ENCODE measurements at places on chromosomes 13 and 19. TPM values are rescaled to one million over a fixed set of nuclear protein-coding genes. Genes with fewer than 3 reads are reported as not detected.

The DCLK1 gene
- total RNA-seq = 11.2 TPM

The TMEM259 gene
- total RNA-seq = 170 TPM

The PEAK3 gene
- total RNA-seq = not detected

The DUS3L gene
- 56.8 TPM for total RNA-seq

The ZNF763 gene
- total RNA-seq = 0.24 TPM

The SYNE4 gene
- 0.70 TPM for total RNA-seq

The HNRNPL gene
- 647 TPM for total RNA-seq

The FBXO27 gene
- total RNA-seq = 0.45 TPM

The BEST2 gene
- total RNA-seq = 0.13 TPM

The SBK2 gene
- not detected for total RNA-seq

The PDE4C gene
- total RNA-seq = not detected

The MEX3D gene
- total RNA-seq = 60.0 TPM

DNA sequence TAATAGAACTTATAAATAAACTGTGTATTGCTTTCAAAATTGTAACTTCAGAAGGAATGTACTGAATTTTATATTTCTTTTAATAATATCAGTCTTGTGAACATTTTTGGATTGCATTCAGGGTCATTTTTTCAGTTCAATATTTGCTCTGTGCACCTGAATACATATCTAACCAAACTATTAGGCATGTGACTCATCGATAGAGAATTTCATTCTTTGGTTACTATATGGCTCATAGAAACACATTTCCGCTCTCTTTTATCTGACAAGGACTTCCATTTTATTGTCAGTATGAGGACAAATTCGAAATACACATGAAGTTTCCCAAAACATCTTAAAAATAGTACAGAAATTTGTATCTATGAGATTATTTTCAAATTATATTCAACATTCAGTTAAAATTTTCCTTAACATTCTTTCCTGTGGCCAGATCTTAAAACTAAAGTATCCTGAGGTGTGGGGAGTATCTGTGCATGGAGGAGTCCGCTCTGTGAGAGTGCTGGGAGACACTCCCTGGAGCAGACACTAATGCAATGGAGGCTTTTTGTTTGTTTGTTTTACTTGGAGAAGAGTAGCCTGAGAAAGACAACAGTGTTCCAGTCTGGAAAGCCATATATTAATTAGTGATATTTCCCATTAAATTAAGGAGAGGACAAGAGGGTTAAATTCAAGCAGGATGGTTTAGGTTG, 483.6 kb downstream of the PCDH20 start:
- DNase-seq = no peak

- DNase-seq = no peak
Measured at GRCh38 chr13:28794396-28794795, 25.7 kb upstream of the MTUS2 start.

- no peak for DNase-seq
Measured at GRCh38 chr13:113089693-113090414, 15.7 kb upstream of the F7 start.

- no peak for DNase-seq
Measured at GRCh38 chr13:24360106-24360505, 50.7 kb downstream of the C1QTNF9 start.

DNA sequence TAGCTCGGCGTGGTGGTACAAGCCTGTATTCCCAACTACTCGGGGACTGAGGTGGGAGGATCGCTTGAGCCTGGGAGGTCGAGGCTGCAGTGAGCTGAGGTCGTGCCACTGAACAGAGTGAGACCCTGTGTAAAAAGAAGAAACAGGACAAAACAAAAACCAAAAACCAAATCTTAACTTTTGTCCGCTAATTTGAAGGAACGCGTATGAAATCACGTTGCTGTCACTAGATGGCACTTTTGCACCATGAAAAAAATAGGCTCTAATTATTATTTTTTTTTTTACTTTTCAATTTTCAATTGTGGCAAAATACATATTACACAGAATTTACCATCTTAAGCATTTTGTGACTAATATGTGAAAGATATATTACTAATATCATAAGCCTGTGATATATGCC, 17.6 kb upstream of the ZNF835 start:
- DNase-seq = no peak

DNA sequence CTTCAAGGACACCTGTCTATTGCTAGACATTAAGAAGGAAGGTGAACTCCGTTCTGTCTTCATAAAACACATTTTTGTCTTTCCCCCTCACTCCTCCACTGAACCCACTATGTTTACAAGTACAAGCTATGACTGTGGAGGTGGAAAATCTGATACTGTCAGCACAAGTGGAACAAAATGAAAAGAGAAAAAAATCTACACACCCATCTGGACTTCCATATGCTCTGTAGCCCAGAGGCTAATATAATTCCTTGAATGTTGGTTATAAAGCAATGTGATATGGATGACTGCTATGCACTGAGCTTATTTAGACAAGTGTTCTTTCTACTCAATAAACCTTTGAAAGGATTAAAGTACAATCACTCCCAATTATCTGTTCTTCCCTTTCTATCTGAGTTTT, 713.5 kb downstream of the DIAPH3 start:
- DNase-seq = no peak

- DNase-seq = peak; percentile 35
Measured at GRCh38 chr19:12723381-12723640, 421 bp downstream of the TNPO2 start.

DNA sequence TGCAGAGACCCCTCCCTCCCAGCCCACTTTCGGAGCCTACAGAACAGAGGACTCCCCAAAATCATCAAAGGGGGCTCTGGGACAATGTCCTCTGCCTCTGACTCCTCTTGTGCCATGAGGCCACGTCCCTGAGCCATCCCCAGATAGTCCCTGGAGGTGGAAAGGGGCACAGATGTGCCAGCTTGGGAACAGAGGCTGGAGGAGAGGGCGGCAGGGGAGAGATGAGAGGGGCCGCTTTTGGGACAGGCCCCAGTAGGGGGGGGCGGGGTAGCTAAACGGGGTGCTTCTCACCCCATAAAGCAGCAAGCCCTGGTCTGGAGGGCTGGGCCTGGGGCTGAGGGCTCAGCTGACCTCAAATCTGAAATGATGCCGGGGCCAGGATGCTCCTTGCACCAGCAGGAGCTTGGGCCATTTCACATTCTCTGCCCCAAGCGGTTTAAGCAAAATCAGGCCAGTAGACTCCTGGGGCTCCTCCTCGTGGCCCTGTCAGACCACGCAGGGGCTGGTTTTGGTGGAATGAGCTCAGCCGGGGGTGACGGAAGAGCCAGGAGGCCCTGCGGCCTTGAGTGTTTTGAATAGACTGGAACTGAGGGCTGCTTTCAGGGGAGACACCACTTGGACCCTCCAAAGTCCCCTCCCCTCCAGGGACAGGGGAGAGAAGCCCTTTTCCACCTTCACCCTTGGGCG, 27.1 kb downstream of the ONECUT3 start:
- no peak for DNase-seq

- DNase-seq = no peak
Measured at GRCh38 chr19:48815870-48816501, 5.2 kb upstream of the BCAT2 start.

DNA sequence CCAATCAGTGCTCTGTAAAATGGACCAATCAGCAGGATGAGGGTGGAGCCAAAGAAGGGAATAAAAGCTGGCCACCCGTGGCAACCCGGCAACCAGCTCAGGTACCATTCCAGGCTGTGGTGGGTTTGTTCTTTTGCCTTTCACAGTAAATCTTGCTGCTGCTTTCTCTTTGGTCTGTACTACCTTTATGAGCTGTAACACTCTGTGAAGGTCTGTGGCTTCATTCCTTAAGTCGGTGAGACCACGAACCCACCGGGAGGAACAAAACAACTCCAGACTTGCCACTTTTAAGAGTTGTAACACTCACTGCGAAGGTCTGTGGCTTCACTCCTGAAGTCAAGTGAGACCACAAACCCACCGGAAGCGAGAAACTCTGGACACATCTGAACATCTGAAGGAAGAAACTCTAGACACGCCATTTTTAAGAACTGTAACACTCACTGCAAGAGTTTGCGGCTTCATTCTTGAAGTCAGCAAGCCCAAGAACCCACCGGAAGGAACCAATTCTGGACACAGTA, 16.5 kb upstream of the SPACA6 start:
- no peak for DNase-seq

DNA sequence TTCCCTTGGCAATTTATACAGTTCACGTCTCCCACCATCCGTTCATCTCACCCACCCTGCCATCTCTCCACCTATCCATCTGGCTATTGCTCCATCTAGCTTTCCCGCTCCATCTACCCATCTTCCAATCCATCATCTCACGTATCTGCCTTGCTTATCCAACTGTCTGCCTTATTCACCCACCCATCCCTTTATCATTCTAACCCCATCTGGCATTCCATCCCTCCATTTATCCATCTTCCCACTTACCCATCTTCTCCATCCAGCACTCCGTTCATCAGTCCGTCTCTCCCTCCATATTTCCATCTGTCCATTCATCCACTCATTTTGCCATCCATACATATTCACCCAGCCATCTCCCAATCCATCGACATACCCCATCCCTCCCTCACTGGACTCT, 10.0 kb downstream of the RPS16 start:
- DNase-seq = no peak

DNA sequence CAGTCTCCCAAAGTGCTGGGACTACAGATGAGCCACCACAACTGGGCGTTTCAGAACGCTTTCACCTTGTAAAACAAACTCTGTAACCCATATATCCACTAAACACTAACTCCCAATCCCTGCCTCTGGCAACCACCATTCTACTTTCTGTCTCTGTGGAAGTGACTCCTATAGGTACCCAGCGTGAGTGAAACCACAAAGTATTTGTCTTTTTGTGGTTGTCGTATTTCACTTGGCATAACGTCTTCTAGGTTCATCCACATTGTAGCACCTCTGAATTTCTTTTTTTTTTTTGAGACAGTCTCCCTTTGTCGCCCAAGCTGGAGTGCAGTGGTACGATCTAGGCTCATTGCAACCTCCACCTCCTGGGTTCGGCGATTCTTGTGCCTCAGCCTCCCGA, 44.8 kb downstream of the BRD4 start:
- no peak for DNase-seq

DNA sequence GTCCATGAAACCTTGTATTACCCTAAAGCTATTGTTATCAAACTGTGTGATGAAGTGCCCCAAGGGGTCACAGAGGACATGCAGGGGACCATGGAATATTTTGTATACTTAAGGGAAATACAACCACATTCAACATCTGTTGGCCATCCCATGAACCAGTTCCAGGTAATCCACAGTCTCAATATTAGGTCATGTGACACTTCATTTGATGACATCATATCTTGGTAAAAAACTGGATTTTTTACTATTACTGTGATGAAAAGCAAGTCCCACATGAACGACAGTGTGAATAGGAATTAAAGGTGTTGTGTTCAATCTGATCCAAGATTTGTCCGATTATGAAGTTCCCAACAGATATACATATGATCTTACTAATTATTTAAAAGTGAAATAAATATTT, 355.2 kb downstream of the IRS2 start:
- no peak for DNase-seq

GRCh38 chr13:47646298-47646697, 354.8 kb downstream of the SUCLA2 start:
- no peak for DNase-seq

- DNase-seq = no peak
Measured at GRCh38 chr19:39265321-39265916, 2.8 kb upstream of the IFNL2 start.

DNA sequence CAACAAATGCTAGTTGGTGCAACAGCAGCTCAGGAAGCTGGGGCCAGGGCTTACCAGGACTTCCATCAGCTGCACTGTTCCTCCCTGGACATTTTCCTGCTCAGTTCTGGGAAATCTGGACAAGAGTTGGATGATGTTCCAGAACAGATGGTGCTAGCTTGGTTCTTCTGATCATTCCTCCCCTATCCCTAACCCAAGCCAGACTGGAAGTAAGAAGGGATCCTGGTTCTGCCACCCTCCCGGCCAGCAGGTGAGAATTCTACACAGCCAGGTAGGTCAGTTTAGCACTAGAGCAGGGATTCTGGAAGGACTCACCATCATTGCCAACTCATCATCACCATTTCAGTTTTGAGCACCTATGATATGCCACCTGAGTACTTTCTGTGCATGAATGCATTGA, 30.2 kb downstream of the CACNA1A start:
- no peak for DNase-seq

DNA sequence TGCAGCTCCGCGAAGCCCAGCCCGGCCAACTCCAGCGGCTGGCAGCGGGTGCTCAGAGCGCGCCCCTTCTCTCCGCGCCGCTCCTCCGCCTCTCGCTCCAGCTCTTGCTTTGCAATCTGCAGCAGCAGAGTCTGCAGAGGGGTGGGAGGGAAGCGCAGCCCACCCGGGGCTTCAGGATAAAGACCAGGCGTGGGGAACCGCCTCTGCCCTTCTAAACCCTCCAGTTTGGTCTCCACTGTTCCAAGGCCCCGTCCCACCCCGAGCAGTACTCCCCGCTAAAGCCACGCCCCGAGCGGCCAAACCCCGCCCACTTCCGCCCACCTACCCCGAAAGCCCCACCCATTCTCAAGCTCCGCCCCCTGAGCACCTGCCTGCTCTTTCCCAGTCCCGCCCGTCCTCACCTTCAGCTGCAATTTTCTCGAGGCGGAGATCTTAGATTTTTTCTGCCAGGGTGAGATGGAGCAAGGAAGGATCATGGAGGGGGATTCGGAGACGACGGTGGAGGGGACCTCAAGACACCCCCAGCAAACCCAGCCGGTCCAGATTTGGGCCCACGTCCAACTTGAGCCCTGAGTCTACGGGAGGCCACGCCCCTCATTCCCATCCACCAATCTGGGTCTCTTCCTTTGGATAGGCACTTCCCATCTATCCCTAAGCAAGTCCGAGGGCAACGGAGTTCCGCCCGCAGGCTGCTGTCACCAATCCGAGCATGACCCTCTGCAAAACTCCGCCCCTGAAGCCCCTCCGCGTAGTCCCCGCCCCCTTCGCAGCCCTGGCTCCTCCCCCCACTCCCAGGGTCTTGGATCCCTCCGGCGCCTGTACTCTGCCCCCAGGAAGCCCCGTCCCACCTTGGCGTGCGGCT, 1.1 kb downstream of the TNNI3 start:
- peak; percentile 94 for DNase-seq

- DNase-seq = no peak
Measured at GRCh38 chr13:110811008-110811720, 97.7 kb downstream of the ING1 start.

DNA sequence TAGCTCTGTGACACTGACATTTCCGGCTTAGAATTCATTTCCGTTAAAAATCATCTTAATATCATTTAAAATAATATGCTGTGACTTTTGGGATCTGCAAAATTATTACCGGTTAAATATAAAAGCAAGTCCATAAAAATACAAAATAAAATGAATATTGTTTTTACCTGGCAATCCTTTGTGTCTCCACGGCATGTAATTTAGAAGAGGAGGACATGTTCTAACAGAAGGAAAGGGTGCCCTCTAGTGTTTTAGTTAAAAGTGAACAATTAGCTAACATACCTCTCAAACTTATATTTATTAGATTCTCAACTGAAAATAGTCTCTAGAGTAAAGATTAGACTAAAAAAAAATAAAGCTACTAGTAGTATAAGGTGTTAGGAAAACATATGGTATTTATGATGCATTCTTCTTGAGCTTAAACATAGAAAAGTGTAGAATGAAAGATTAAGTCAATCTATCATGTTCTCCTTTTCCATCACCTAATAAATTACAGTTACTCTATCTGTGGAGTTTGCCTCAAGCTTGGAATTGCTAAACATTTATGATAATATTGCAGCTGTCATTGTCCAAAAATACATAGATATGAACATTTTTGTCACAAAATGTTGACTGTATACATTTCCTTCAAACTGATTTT, 676.7 kb upstream of the SPRY2 start:
- DNase-seq = peak; percentile 62
